Kidney tubule cell (primary cell): ENCODE measurements at places on chromosomes 1 and 21.

DNA sequence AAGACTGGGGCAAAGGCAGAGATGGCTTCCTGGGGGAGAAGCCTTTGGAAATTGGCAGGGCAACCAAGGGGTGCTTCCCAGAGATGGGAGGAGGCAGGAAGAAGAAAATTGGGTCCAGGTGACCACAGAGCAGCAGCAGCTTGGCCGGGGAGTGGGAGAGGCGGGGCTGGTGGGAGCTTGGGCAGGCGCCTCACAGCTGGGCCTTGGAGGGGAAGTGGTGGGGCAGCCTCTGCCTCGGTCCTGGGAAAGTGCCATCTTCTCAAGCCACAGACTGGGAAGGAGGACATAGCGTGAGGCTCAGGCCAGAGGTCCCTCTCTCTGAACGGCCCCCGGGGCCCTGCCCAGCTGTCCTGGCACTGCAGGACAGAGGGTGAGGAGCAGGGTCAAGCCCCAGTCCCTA lies 24.0 kb upstream of the WASF2 start:
- no peak for DNase-seq

- peak; percentile 48 for DNase-seq
Observed at GRCh38 chr1:235843461-235843961, 23.2 kb downstream of the LYST start.

DNA sequence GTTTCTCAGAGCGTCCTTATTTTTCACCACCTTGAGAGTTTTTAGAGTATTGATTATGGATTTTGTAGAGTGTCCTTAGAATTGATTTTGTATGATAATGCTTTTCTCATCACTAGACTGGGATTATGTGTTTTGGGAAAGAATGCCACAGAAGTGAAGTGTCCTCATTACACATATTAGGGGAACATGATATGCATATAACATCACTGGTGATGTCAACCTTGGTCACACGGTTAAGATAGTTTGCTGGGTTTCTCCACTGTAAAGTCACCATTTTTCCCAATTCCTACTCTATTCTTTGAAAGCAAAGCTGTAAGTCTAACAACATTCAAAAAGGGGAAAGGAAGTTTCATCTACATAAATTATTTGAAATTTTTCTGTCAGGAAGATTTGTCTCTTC lies 39.6 kb upstream of the PALMD start:
- no peak for DNase-seq

GRCh38 chr1:225977937-225978748 lies 21.0 kb downstream of the SDE2 start:
- no peak for DNase-seq

- peak; percentile 69 for DNase-seq
Observed at GRCh38 chr1:169289016-169289415, 78.6 kb downstream of the NME7 start.
